ENCODE measurements at places on chromosomes 16 and 17.
A peak's percentile ranks its signal among the peaks of the same experiment; 100 is the strongest.

DNA sequence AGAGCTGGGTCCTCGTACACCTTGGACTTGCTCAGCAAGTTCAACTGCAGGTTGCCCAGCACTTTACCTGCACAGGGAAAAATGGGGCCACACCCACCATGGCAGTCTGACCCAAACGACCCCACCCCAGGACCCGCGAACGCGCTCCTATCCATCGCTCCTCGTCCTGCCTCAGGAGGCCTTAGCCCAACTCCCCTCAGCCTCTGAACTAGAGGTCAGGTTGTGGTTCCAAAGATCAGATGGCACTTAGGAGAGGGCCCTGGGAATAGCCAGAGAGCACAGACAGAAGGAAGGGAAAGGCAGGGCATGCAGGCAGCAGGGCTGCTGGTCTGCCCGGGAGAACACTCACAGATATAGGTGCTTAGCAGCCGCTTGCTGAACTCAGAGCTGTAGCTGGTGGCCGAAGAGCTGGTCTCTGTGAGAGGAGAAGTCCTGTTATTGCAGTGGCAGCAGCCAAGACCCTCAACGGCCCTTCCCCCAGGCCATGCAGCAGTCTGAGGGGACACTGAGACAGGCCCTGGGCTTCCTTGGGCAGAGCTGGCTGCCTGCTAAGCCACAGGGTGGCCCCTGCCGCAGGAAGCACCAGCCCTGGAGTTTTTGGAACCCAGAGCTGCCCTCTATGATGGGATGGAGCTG, 6.9 kb downstream of the ZACN start:
- DNase-seq = no peak

- no peak for DNase-seq
Measured at GRCh38 chr16:88401604-88402246, 19.0 kb downstream of the ZNF469 start.

- DNase-seq = no peak
Measured at GRCh38 chr16:71645450-71645849, 19.5 kb downstream of the MARVELD3 start.

DNA sequence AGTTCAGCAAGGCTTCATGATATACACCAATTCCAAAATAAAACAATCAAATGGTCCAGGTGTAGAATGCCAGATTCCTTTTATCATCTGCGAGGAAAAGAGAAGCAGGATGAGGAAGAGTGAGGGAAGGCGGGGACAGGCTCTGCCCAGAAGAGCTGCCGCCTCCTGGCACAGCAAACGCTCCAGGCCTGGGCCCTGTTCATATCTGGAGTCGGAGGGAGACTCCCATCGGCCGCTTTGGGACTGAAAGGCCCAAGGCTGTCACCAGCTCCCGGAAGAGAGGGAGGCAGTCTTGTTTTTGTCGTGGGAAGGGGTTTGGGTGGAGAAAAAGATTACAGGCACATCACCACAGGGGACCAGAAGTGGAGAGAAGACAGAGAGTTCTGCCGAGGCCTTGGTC, 29.0 kb upstream of the SLC25A19 start:
- no peak for DNase-seq

- no peak for DNase-seq
Measured at GRCh38 chr16:49972961-49973360, 52.1 kb upstream of the CNEP1R1 start.

DNA sequence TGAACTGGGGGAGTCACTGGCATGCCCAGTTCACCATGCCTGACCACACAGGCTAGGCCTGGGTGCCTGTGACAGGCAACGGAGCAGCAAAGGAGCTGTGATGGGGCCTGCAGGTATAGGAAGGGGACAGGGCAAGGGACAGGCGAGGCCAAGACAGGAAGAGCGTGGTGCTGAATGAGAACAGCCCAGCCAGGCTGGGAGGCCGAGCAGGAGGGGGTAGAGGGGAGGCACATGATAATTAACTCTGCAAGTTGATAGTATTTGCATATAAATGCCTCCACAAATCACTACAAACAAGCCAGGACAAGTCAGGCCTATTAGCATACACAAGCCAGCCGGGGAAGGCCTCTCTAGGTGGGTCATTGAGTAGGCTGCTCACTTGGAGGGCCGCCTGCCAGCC, 7.8 kb downstream of the ZFHX3 start:
- DNase-seq = no peak

DNA sequence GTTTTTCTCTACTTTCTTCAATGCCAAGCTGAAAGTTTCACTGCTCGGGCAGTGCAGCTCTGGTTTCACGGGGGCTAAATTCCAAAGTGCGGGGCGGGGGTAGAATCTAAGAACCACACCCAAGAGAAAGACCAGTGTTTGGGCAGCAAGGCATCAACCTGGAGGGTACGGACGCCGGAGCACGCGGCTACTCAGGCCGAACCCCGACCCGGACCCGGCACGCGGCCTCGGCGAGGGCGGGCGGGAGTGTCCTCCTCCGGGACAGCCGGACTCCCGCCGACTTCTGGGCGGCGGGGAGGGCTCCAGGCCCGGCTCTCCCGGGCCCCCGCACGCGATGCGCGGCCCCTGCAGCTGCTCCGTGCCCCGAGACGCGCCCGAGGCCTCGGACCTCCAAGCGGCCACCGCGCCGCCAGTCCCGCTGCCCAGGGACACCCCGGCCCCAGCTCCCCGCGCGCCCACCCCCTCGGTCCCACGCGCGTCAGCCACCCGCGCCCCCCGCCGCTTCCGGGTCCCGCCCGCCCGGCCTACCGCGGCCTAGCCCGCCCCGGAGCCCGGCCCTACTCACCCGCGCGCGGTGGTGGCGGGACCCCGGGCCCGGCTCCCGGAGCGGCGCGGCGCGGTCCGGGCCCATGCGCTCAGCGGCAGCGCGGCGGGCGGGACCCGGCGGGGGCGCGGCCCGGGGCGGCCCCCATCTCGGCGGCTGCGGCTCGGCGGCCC, 561 bp downstream of the AXIN1 start:
- no peak for DNase-seq

- DNase-seq = no peak
Measured at GRCh38 chr17:58480090-58480489, 8.1 kb downstream of the HSF5 start.

DNA sequence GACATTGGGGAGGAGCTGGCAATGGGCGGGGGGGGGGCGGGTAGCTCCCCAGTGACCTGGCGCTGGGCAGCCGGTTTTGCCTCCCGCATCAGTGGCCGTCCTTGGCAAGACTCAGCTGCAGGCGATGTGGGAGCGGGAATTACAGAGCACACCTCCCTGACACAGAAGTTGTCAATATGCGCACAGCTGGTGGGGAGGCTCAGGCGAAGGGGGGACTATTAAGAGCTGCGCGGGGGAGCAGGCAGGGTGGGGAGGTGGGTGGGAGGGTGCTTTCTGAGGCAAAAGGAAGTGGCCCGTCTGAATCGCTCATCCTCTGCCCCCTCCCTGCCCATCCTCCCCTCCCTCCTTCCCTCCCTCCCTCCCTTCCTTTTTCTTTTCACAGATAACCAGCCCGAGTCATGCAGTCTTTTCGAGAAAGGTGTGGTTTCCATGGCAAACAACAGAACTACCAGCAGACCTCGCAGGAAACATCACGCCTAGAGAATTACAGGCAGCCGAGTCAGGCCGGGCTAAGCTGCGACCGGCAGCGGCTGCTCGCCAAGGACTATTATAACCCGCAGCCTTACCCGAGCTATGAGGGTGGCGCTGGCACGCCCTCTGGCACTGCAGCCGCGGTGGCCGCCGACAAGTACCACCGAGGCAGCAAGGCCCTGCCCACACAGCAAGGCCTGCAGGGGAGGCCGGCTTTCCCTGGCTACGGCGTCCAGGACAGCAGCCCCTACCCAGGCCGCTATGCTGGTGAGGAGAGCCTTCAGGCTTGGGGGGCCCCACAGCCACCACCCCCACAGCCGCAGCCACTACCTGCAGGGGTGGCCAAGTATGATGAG, 44.0 kb downstream of the SREBF1 start:
- DNase-seq = no peak

- no peak for DNase-seq
Measured at GRCh38 chr16:53753431-53753830, 49.5 kb downstream of the FTO start.

GRCh38 chr17:58215685-58216084, 3.4 kb downstream of the MKS1 start:
- no peak for DNase-seq

- DNase-seq = peak; percentile 47
Measured at GRCh38 chr16:14562691-14563491, 67.2 kb downstream of the PARN start.

- peak; percentile 11 for DNase-seq
Measured at GRCh38 chr16:13436641-13437412, 483.1 kb upstream of the ERCC4 start.

DNA sequence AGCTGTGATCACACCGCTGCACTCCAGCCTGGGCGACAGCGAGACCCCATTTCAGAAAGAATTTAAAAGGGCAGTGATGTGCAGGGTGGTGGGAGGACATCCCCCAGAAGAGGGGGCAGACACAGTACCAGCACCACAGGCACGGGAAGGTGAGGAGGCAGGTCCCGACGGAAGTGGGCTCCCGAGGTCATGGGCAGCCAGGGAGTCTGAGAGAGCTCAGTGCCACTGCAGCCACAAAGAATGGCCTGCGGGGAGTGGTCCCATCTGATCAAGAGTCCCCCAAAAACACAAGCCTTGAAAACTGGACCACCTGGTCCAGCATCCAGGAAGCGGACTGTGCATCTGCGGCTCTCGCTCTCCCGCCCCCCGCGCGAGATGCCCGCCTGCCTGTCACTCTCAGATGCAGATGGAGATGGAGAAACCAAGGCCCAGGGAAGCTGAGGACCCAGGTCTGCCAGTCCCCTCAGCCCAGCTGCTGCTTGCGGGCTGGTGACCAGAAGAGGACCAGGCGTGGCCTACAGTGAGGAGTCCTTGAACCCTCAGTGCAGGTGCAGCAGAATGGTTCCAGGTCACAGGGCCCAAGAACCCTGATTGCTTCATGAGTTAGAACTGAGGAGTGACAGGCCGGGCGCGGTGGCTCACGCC, 4.3 kb upstream of the CAPN15 start:
- DNase-seq = no peak

DNA sequence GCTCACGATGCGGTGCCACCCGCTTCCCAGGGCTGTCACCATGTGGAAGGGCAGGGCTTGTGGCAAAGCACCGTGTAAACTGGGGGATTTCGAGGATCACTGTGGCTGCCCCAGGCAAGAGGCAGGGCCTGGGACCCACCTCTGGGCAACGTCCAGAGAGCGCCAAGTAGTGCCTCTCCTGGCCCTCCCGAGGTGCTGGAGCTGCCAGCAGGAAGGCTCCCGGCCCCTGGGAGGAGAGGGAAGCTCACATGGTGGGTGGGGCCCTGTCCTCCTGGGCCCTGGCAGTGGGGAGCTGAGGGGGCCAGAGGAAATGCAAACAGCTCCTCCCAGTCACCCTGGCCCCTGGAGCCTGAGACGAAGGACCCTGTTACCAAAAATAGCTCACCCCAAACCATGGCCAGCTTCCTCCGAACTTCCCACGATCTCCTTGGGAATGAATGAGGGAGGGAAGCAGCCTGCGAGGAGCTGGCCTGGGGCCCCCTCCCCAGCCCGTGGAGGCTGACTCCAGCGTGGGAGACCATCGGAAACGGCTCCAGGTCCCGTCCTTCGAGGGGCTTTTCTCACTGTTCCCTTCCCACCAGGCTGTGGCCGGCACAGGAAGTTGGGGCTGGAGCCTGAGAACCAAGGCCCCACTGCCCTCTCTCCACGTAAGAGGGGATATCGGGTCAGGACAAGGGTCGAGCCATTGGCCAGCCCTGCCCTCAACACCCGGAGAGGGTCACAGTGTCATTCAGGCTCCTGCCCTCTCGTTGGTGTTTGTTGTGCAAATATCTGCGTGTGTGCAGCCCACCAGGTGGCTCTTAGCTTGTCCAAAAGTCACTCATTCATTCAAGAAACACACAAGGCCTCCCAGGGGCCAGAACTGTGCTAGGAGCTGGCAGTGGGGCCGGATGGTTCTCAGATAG, 17.7 kb downstream of the VASN start:
- DNase-seq = no peak

DNA sequence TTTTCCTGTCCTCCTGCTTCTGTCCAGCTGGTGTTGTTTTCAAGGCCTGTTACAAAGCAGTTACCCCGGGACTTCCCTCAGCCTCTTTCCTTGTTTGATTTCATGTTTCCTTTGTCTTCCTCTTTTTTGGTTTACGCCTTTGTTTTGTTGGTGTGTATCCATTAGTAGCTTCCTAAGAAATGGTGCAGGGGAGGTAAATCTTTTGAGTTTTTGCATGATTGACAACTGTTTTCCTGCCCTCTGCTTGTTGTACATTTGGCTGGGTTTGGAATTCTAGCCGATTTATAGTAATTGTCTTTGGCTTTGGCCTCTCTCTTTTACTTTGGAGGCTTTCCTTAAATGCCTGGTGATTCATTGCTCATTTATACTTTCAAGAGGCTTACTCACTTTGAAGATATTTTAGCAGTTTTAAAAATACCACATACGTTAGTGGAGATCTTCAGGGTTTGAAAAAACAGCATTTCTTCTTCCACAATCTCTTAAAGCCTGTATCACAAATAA, 32.8 kb downstream of the DNAH2 start:
- DNase-seq = no peak

DNA sequence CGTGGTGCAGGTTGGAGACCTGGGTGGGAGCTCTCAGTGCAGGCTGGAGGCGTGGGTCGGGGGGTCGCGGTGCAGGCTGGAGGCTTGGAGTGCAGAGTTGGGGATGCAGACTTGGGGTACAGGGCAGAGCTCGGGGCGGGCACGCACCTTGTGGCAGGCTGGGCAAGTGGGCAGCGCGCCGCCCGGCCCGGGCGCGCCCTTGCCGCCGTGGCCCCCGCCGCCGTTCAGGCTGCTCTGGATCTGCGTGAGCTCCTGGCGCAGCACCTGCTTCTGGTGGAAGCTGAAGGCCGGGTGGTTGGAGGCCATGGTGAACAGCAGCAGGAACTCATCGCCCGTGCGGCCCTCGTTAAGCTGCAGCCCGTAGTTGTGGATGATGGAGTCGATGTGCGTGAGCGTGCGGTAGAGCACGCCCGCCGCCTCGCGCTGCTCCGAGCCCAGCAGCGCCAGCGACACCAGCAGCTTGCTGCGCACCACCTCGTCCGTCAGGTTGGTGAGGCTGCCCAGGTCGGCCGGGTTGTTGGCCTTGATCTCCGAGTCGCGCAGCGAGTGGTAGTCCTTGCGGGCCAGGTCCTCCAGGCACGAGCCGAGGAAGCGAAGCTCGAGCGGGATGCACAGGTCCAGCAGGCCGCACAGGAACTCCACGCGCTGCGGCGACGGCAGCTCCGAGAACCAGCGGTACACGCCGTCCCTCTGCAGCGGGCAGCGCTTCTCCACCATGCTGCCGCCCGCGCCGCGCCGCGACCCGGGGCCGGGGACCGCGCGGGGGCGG, 1.1 kb downstream of the ZCCHC14 start:
- no peak for DNase-seq

GRCh38 chr16:66397736-66398433, 29.2 kb upstream of the BEAN1 start:
- DNase-seq = no peak

GRCh38 chr16:75258807-75259141, 7.3 kb upstream of the BCAR1 start:
- DNase-seq = no peak

- peak; percentile 16 for DNase-seq
Measured at GRCh38 chr17:21213638-21214014, 335 bp downstream of the TMEM11 start.

GRCh38 chr17:63140255-63140654, 174.2 kb downstream of the TANC2 start:
- DNase-seq = no peak
